Activated CD8-positive, alpha-beta memory T cell treated with anti-CD3 and anti-CD28 coated beads for 4 hours (primary cell): ENCODE measurements at places on chromosomes 12 and 14.

- DNase-seq, result no peak
These were observed 60.8 kb upstream of the CLMN start for GRCh38 chr14:95380350-95381042.

DNA sequence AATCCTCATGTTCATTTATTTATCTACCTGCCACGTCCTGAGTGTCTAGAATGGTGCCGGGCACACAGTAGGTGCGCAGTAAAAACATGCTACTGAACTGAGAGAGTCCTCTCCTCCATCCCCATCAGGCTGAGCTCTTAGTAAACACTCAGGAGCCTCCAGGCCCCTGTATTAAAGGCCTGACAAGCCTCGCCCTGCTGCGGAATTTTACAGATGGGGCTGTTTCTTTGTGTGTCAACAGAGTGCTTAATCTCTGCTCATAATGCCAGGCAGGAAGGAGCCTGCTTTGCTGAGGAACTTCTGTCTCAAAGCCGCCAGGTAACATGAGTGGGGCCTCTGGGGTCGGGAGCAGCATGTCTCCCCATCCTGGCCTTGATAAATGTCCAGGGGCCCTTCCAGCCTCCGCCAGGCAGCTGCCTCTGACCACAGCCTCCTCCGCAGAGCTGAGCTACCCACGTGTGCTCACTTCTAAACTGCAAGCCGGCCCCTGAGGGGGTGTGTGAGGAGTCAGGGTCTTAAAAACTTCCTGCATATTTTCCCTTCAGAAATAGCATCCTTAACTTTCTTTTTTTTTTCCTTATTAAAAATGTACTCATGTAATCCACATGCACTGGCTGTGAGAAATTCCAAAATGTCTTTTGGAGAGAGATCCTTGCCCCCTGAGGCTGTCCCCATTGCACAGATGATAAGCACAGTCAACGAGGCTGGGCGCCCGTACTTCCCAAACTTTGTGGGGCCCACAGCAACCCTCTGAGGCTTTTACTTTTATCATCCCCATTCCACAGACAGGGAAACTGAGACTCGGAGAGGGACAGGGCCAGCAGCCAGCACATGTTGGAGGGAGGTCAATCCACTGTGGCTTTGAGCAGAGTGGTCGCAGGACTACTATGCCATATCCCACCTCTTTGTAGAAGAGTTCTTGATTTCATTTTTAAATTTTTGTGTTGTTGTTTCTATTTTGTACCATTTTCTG, 116.0 kb upstream of the NCOR2 start:
- DNase-seq, result no peak

GRCh38 chr12:13203034-13203922, 6.8 kb downstream of the EMP1 start:
- DNase-seq, result no peak

DNA sequence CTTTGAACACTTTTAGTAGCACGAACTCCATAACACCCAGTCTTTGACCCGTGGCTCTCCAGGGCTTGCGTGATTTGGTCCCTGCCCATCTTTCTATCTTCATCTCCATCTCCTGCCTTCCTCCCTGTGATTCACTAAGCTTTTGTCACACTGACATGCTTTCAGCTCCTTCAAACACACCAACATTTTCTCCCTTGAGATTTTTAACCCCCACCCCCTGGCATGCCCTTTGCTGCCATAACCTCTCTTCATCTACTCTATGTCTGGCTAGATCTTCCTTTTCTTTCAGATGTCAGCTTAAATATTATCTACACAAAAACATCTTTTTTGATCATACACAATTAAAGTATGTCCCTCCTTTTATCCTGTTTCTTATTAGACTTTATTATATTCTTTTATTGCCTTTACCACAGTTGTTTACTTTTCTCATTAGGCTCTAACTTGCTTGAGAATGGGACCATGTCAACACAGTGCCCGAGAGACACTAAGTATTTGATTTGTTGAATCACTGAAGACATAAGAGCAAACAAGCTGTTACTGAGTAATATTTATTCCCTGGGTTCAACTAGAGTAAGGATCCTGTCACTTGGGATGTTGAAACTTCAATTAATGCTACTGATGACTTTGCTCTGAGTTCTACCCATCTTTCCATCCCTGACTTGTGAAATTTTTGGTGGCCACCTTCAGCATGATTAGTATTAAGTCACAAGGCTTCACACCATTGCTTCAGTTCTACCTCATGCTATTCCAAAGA, 387.3 kb downstream of the LRIG3 start:
- no peak for DNase-seq

DNA sequence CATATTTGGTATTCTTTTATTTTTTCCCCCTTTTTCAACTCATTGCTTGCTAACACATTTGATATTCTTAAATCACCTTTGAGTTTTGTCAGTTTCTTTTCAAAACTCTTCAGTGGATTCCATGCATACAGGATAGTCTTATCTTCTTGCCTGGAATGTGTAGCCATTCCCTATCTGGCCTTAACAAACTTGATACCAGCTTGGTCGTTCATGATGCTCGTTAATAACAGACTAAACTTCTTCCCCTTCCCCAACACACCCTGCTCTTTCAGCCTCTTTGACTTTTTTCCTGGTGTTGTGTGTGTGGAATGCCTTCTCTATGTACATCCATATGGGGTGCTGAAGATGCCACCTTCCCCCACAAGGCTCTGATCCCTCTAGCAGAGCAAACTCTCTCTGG, 17.7 kb upstream of the CALM1 start:
- no peak for DNase-seq

- no peak for DNase-seq
These were observed 17.0 kb upstream of the DICER1 start for GRCh38 chr14:95174184-95174792.

DNA sequence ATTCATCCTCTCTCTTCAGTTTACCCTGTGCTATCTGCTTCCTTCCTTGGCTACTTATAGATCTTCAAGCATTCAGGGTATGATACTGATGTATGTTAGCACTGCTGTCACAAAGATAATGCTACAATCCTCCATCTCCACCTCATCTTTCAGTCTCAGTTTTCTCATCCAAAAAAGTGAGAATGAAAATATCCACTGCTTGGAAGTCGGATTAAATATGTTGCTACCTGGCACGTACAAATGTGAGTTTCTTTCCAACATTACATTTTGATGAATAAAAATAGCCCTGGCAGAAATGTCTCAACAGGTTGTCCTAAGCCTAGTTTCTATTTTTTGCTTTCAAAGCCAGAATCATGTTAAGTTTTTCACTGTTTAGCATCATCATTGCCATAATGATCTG, 149.9 kb downstream of the PTPN11 start:
- no peak for DNase-seq

DNA sequence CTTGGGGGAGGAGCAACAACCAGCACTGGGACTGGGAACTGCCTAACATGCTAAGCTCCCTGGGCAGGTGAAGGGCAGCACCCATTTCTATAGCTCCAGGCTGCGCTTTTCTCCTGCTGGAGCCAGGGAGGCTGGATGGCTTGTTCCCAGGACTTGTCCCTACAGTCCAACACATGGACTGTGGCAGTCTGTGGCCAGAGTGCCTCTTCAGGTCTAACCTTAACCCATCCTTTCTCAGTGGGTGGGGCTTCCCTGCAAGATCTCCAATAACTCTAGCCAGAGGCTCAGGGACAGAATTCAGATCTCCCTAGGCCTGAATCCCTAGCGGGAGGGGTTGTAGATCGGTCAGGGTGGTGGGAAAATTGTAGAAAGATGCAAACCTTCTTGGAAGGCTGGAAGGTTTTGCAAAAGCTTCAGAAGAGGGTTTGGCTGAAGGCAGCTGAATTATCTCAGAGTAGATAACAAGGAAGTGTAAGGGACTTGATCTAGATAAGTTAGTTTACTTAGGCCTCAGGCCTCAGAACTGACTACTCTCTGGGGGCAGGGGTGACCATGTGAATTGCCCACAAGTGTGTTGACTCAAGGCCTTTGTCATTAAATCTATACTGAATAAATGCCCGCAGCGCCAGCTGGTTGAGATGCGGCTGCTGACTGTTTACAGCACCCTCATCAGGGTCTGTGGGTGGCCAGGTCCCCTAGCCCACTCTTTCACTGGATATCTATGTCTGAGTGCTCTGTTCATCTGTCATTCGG, 60.7 kb downstream of the SSPN start:
- DNase-seq, result no peak

GRCh38 chr14:88232771-88233170, 90.3 kb downstream of the KCNK10 start:
- no peak for DNase-seq

DNA sequence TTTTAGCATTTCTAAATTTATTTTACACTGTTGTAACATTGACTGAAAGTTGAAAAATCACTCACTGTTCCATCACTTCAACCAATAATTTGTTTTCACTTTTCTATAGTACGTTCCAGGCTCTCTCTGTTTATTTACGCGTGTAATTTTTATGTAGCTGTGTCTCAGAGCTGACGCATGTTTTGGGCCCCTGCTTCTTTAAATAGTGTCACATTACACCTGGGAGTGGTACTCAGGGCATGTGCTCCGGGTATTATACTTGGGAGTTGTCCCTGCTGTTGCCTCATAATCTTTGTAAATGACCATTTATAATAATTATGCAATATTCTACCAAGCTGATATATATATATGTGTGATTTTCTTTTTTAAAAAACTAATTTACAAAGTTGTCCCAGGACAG, 132.8 kb upstream of the CPM start:
- DNase-seq, result no peak

- no peak for DNase-seq
These were observed 4.5 kb upstream of the KRT3 start for GRCh38 chr12:52800259-52800917.

DNA sequence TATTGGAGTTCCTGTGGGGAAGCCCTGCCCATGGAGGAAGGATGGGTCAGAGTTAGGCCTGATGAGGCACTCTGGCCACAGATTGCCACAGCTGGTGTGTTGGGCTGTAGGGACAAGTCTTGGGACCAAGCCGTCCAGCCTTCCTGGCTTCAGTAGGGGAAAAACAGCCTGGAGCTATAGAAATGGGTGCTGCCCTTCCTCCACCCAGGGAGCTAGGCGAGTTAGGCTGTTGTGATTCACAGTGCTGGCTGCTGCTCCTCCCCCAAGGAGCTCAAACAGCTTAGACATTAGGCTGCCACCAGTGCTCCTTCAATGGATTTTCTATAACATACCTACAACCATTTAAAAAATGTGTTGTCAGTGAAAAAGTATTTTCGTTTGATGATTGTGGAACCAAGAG, 274.3 kb downstream of the RPL10L start:
- no peak for DNase-seq

- DNase-seq, result no peak
These were observed 14.1 kb upstream of the ACSM4 start for GRCh38 chr12:7289743-7290142.

DNA sequence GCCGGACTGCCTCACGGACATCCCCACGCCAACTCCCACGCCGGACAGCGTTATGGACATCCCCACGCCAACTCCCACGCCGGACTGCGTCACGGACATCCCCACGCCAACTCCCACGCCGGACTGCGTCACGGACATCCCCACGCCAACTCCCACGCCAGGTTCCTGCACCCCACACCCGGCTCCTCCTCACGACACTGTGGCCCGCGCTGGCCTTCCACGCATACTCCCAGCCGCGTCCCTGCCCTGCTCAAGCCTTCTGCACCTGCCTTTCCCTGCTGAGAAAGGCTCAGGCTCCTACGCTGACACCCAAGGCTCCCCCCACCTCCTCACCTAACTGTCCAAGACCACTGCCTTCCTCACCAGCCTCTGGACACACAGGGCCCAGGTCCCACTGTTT, 9.7 kb downstream of the CACNA2D4 start:
- DNase-seq, result no peak

DNA sequence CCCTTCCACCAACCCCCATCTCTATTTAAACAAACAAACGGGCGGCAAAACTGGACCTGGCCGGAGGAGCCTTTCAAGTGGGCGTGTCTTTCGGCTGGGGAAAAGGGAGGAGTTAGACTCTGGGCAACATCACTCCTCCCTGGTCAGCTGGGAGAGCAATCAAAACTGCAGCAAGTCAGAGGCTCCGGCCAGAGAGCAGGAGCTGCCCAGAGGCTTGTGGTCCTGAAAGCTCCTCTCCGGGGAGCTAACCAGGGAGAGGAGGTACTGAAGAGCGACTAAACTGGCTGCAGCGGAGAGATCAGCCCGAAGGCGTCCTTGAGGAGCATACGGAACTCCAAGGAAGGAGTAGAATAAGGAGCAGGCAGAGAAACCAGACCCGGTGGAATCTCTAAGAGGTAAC, at the start of gene NEUROD4:
NEUROD4 (plus strand) TSS at position 191 of the 400 bp plus-strand sequence. CDS start 6,466 bp downstream, outside the sequence.
- no peak for DNase-seq

DNA sequence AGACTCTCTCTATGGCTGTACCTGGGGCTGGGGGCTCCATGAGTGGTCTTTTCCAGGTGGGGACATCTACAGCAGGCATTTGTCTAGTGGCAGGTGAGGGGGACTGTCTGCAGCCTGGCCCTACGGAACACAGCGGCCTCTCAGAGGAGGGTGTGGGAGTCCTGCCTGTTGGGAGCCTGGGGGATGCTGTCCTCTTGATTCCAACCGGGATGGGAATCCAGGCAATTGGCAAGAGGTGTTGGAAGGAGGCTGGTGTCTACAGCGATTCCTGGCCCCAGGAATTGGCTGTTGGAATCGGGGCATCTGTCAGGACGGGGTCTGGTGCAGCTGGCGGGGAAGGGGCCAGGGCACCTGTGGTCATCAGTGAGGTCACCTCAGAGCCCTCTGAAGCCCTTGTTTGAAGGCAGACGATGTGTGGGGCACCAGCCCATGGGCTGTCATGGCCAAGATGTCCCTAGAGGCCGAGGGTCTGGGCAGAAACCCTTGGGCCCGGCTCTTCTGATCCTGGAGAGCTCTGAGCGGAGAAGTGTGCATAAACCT, 386.3 kb downstream of the TMEM121 start:
- no peak for DNase-seq

DNA sequence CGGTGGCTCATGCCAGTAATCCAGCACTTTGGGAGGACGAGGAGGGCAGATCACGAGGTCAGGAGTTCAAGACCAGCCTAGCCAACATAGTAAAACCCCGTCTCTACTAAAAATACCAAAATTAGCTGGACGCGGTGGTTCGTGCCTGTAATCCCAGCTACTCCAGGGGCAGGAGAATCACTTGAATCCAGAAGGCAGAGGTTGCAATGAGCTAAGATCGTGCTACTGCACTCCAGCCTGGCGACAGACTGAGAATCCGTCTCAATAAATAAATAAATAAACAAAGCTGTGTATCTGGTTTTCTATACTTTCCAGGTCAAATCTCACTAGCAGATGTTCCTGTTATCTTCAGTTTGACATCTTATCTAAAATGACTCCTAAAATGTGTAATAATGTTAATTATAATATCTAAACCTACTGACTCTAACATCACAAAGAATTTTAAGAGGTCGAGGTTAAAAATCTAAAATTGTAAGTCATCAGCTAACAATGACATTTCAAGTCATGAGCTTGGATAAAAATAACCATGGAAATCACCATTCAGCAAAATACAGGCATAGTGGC, 2.4 kb upstream of the SRP54 start:
- no peak for DNase-seq

DNA sequence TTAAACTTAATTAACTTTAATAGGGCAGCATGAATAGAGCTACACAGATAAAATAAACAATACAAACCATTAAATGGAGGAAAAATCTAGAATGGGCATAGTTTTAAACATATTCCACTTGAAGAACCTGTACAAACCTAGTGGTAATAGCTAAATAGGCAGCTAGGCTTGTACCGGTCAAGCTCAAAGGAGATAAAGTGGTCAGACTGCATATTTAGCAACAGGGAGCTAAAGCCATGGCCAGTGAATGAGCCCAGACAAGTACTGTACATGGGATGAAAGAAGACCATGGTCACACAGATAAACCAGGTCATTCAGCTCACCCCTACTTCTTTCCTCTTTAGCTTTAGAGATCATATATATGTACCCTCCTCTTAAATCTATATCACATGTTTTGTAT, 186.6 kb upstream of the KRR1 start:
- DNase-seq, result no peak

- DNase-seq, result peak; percentile 16
These were observed 227.1 kb upstream of the KRR1 start for GRCh38 chr12:75738486-75738885.

GRCh38 chr12:132537836-132538662, 48.1 kb downstream of the FBRSL1 start:
- DNase-seq, result no peak
